ENCODE measurements at places on chromosomes 3 and 15.

- no peak for DNase-seq
Measured at GRCh38 chr3:23055733-23056376, 147.3 kb upstream of the UBE2E2 start.

GRCh38 chr3:95438274-95438673, 1375.4 kb downstream of the NSUN3 start:
- DNase-seq = no peak

DNA sequence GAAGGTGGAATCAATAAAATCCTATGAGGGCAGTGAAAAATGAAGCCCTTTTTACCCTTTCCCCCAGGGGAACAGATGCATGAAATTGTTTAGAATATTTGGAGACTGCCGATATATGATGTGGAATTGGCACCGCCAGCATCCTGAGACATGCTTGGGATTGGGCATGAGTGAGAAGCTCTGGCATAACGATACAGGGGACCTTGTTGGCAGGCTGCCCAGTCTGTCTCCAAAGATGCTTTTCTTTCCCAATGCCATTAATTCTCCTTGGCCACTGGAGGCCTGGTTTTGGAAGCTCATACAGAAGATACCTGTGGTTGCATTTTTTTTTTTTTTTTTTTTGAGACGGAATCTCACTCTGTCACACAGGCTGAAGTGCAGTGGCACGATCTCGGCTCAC, 800.6 kb upstream of the LMCD1 start:
- DNase-seq = no peak

GRCh38 chr3:59316688-59317275, 267.0 kb upstream of the CFAP20DC start:
- DNase-seq = no peak

- no peak for DNase-seq
Measured at GRCh38 chr3:64539451-64540196, 148.2 kb downstream of the ADAMTS9 start.
